ENCODE measurements at places on chromosomes 3 and 15. TPM values are rescaled to one million over a fixed set of nuclear protein-coding genes. Genes with fewer than 3 reads are reported as not detected.

The A4GNT gene
- total RNA-seq: not detected

The COL6A5 gene
- not detected for total RNA-seq

The GASK1A gene
- 0.18 TPM for total RNA-seq

The RSL24D1 gene
- 89.2 TPM for total RNA-seq

The C3orf22 gene
- total RNA-seq: not detected

The TMEM207 gene
- total RNA-seq: not detected

The FMN1 gene
- 29.4 TPM for total RNA-seq

The COL7A1 gene
- total RNA-seq: 3.1 TPM

The CPN2 gene
- total RNA-seq: not detected

The ASB14 gene
- total RNA-seq: not detected

Measured in IMR-90 (cell line).